ENCODE measurements at places on chromosomes 16 and 17.

DNA sequence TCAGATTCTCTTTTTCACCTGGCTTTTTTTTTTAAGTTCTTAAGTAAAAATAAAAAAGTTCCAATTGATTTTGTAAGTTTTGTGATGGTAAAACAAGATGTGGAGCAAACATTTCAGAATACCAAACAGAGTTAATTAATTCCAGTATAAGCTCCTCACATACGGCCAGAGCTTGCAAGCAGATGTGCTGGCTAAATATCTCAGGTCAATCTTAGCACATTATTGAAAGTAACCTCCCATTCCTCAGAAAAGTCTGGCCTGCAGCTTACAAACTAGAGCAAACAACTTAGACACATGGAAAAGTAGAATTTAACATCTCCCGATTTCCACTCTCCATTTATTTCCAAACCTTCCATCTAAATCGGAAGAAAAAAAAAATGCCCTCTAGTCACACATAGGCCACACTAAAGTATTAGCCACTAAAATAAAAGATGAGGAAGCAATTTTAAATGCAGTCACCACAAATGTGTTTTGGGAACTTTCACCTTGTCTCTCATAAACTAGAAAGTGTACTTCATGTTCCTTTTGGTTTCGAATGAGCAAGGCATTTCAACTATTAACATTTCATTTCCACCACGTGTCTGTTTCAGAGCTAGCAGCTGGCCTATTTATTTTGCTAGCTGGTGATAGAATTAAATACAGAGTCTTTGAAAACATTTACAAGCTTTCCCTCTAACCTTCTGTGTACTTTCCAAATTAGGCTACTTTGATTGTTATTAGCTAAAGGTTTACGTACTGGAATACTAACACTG is 143.3 kb downstream of the STX8 start:
- no peak for DNase-seq

GRCh38 chr17:74686761-74687160 is 26.0 kb downstream of the CD300LF start:
- DNase-seq: no peak

DNA sequence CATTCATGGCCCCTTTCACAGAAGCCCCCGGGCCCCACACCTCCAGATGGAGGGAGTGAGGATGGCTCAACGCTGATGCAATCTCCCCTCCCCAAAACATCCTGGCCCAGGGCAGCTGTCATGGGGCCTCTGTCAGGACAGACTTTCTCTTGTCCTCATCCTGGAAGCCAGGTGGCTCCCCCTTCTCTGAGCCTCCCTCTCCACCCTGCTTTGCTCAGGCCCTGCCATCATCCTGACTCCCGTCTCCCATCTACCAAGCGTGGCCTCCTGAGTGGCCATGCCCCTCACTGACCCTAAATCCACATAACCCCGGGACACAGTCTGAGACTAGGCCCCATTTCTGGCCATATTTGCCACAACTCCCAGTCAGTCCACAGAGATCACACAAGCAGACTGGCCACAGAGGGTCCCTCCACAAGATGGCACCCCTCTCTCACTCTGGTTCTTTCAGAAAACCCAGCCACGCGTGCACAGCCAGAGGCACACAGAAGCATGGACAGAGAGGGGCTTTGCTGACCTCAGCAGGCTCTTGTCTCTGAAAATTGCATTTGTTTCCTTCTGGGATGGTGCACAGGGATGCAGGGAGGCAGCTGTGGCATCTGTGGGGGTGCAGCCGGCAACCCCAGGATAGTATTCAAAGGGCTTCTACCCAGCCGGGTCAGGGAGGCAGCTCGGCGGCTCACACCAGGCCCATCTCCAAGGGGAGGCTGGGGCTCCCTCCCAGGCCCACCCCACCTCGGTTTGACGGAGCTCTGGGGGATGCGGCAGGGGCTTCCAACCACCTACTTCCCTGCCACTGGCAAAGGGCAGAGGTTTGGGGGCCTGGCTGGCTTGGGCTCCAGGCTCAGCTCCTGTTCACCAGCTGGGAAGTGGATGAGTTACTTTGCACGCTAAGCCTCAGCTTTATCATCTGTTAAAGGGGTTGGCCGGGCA is 16.9 kb downstream of the DOC2B start:
- peak; percentile 31 for DNase-seq

- DNase-seq: no peak
These were observed 22.4 kb upstream of the PRM1 start for GRCh38 chr16:11303405-11304138.

DNA sequence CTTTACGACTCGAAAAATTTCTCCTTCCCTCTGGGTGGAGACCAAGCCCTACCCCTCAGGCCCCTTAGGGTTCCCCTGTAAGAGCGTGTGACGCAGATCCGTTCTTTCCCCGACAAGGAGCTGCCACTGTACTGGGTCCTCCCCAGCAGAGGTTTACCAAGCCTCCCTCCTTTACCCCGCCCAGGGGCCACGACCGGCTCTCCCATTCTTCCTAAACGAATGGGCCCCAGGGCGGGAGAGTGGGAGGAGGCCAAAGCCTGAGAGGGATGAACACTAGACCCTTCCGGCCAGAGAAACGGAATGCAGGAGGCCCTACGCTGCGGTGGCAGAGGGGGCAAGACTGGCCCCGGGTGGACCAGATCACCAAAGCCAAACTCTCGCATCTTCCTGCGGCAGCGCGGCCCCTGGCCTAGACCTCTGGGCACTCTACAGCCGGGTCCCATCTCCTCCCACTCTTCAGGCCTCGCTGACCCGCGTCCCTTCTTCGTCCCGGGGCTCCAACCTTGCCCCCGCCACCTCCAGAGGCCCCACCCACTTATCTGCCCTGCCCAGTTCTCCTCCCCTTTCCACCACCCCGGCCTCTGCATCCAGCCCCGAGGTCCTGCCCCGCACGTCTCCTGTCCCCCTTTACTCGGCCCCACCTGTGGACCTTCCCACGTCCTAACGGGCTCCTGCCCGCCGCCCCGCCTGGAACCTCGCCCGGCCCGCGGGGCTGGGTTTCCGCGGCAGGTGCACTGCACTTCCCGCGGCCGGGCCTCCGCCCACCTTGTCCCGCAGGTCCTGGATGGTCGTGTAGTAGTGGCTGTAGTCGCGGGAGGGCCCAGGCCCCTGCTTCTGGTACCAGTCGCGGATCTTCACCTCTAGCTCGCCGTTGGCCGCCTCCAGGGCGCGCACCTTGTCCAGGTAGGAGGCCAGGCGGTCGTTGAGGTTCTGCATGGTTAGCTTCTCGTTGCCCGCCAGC is 765 bp downstream of the KRT19 start:
- DNase-seq: no peak

- DNase-seq: no peak
These were observed 174.4 kb upstream of the HS3ST3A1 start for GRCh38 chr17:13776027-13776551.

GRCh38 chr16:80009971-80010659 is 409.6 kb upstream of the MAF start:
- DNase-seq: no peak

DNA sequence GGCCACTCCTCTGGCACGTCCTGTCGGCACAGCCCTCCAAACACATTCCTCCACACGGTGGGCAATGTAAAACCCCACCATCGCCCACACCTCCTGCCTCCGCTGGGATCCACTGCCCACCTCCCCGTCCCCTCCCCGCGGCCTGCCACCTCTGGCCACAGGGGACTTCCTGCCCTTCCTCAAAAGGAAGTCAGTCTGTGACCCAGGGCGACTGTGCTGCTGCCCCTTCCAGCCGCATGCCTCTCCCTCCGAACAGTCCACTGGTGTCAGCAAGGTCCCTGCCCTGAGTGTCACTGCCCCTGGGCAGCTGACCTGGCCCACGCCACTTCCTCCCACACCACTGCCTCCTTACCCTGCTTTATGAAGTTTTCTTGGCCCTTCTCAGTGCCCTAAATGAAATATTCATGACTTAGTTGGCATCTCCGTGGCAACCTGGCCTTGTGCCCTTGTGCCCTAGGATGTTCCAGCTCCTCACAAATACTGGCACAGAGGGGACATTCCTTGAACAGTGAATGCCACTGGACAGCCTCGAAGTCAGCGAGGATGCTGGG is 2.0 kb downstream of the PLD6 start:
- no peak for DNase-seq

- DNase-seq: no peak
These were observed 451.6 kb downstream of the TMEM114 start for GRCh38 chr16:8138666-8139065.

- no peak for DNase-seq
These were observed 31.3 kb upstream of the KRT17 start for GRCh38 chr17:41655611-41656111.

DNA sequence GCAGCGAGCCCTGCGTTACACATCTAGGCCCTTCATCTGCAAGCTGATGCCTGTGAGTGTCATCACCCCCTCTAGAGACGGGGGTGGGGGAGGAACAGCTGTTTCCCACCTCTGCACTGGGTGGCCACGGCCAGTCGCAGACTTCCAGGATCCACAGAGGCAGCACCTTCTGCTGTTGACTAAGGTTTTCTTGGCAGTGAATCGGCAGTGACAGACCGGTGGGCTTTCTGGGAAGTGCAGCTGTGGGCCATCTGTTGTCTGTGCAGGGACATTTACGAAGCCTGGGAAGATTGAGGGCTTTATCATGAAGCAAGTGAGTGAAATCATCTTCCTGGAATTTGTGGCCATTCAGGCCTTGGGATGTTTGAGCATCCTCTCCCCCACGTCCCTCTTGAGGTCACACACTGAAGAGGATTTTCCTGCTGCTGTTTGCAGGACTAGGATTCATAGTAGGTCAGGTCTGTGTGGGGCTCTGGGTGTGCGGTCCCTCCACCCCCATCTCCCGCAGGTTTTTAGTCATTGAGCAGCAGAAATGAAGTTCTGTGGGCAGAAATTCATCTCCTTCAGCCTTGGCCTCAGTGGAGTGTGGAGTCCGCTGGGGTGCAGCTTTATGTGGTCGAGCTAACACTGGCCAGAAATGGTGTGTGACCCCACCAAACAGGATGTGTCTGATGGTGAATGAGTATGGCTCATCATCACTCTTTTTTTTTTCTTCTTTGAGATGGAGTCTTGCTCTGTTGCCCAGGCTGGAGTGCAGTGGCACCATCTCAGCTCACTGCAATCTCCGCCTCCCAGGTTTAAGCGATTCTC is 12.0 kb downstream of the PGS1 start:
- DNase-seq: no peak

DNA sequence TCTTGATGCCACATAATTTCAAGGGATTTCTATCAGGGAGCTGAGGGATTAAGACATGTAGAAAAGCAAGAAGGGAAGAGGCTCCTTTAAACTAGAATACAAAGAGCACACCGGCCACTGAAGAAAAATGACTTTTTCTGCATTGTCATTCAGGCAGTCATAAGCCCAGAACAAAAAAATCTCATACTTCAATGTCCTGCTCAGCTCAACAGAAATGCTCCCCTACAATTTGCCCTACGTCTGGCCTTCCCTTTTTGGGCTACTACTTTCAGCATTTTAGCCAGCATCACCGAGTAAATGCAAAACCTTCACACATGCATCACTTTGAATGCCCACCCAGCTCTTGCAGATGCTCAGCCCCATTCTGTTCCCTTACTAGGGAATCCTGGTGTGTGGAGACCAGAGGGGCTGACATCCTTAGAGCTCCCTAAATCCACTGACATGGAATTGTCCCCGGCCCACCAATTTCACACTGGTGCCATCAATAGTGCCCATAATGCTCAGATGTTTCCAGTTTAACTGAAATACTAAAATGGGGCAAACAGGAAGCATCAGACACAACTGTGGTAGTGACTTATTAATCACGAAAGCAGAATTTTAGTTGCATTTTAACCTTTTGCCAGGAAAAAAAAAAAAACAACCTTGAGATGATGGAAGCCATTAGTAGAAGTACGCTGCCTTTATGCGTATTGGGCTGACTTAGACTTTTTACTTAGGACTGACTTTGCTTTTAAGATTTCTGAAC is 2.7 kb downstream of the MAP3K14 start:
- no peak for DNase-seq

- peak; percentile 42 for DNase-seq
These were observed 1.0 kb downstream of the VEZF1 start for GRCh38 chr17:57986841-57987580.

- DNase-seq: no peak
These were observed 47.9 kb downstream of the SETD6 start for GRCh38 chr16:58563235-58563634.

- no peak for DNase-seq
These were observed 163.9 kb downstream of the ZFHX3 start for GRCh38 chr16:72884037-72884436.

DNA sequence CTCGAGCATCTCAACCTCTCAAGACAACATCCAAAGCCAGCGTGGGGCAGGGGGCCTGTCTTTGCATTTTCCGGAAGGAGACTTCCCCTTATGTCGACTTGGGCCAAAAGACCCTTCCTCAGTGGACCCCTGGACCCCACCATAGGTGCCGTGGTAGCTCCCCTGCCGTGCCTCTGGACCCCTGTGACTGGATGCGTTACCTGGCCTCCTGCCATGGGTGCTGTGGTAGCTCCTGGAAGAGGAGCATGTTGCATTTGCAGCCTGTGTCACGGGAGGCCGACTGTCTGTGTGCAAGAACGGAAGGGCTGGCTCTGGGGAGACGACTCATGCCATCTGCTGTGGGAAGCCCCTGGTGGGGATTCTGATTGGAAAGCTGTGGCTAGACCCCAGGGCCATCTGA is 130.1 kb downstream of the FOXL1 start:
- no peak for DNase-seq

- DNase-seq: peak; percentile 10
These were observed 3.4 kb downstream of the NOG start for GRCh38 chr17:56596691-56597494.

- no peak for DNase-seq
These were observed 211.5 kb downstream of the CDH11 start for GRCh38 chr16:64910356-64910755.

- peak; percentile 81 for DNase-seq
These were observed 13.7 kb downstream of the ALOX12B start for GRCh38 chr17:8073627-8074484.

Data from stimulated activated naive CD8-positive, alpha-beta T cell treated with anti-CD3 and anti-CD28 coated beads, Interleukin-15, amount 100 ng/mL, for 72 hours (primary cell).